ENCODE measurements at places on chromosomes 5 and 9.

- no peak for DNase-seq
Measured at GRCh38 chr9:129509533-129509928, 111.4 kb downstream of the C9orf50 start.

DNA sequence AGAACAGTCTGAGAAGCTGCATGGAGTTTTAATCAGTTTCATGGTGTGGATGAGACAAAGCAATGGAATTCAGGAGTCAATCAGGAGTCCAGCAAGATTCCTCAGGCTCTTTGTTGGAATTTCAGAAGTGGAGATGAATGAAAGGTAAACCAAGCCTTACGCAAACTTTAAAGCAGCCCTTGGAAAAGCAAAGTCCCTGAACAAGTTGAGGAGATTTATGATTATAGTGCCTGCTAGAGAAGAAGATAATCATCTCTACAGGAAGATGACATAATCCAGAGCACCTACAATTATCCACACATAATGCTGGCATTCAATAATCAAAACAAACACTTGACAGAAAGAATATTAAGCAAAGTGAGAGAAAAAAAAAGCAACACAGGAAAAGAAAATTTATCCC, 1380.1 kb upstream of the NUDT12 start:
- no peak for DNase-seq

DNA sequence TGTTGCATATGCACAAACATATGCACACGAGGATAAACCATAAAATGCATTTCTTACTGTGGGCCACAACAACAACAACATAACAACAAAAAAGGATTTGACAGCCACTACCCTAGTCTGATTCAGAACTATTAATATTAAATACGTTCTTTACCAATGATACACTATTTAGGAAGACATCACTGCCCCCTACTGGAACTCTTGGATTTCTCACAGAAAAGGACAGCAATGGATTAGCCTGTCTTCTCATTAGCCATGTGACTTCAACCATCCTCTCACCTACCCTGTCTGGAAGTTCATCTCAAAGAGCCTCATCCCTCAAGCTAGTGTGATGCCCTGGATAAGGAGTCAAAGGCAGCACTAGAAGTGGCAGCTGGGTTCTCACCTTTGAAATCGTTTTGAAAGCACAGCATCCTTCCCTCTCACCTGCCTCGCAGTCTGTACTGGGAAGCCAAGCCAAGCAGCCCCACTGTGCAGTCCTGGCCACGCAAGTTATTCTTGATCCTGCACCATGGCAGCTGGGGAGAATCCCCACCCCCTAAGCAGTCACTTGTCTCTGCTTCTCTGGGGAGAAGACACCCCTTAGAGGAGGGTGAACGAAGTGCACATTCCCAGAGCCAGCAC, 64.6 kb downstream of the SH3TC2 start:
- no peak for DNase-seq

- no peak for DNase-seq
Measured at GRCh38 chr5:143200781-143201398, 202.6 kb downstream of the NR3C1 start.

GRCh38 chr9:84823421-84824271, 154.1 kb downstream of the NTRK2 start:
- no peak for DNase-seq

GRCh38 chr5:71778678-71779276, 59.7 kb downstream of the CARTPT start:
- no peak for DNase-seq

- peak; percentile 76 for DNase-seq
Measured at GRCh38 chr9:129752900-129753729, at the start of gene PTGES. Gene PTGES (minus strand): TSS chr9:129753042. CDS start chr9:129753012, 30 bp downstream.

DNA sequence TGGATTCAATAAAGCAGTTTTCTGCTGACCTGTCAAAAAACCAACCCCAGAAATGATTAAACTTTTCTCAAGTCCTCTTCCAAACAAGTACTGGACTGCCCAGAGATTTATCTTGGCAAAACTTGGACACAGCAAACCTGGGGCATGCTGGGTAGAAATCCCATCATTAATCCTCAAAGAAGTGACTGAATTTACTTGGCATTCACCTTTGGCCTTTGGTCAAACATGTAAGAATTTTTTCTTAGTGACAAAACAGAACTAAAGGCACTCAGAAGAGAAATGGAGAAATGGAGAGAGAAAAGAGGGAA, 248.6 kb upstream of the NREP start:
- no peak for DNase-seq

DNA sequence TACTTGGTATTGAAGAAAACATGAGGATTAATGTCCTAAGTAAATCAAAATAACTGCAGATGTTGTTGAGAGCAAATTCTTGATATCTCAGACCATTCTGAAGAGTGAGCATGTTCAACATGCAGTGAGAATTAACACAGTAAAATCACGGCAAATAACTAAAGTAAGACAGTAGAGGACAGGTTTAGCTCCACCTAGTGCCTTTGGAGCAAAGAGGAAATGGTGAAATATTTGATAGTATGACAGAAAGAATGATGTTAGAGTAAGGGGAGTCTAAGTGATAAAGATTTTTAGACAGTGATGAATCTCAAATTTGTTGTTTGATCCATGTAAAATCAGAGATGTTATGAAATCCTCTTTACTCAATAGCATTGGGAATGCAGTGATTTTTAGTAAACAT, 424.2 kb downstream of the TMEM161B start:
- DNase-seq, result no peak

DNA sequence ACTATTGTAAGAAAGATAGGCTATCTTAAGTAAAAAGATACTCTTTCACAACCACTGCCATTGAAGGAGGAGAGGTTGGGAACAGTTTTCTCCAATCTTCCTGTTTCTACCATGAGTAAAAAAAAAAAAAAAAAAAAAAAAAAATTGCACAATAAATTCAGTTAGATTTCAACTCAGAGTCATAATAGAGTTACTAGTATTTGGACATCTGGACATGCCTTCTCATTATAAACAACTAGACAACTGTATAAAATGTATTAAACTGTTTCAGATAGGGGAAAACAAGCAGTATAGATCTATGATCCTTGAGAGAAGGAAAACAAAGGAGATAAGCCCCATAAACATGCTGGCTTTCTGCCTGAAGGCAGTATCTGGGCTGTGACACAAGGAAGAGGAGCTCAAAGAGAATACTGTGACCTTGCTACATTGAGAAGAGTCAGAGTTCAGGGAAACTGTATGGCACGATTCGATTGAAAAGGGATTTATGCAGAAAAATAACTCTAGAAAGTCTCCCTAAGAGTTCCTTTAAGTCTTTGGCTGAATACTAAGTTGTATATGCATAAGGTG, 249.2 kb upstream of the POU5F2 start:
- DNase-seq, result no peak

- DNase-seq, result no peak
Measured at GRCh38 chr5:24388448-24388847, 256.3 kb downstream of the CDH10 start.

- no peak for DNase-seq
Measured at GRCh38 chr5:34510002-34510401, 146.1 kb upstream of the RAI14 start.

DNA sequence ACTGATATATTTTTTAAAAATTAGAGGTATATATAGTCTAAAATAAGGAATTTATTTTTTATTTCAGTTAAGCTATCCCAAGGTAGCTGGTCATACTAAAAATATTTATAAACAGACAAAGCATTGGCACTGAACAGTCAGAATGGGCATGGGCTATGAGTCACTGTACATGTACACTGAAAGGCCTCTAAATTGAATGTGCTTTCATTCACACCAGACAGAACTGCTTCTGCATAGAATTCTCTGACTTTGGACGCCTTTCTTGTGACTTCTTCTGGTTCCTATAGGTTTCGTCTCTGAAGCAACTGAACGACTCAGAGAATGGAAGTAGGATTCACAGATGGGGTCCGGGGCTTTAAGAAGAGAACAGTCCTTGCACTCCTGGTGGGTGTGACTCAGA, 394.8 kb upstream of the MEF2C start:
- no peak for DNase-seq

GRCh38 chr5:106306313-106307028, 1364.3 kb downstream of the EFNA5 start:
- DNase-seq, result no peak

GRCh38 chr9:135551031-135551430, 5.1 kb downstream of the OBP2A start:
- DNase-seq, result no peak

DNA sequence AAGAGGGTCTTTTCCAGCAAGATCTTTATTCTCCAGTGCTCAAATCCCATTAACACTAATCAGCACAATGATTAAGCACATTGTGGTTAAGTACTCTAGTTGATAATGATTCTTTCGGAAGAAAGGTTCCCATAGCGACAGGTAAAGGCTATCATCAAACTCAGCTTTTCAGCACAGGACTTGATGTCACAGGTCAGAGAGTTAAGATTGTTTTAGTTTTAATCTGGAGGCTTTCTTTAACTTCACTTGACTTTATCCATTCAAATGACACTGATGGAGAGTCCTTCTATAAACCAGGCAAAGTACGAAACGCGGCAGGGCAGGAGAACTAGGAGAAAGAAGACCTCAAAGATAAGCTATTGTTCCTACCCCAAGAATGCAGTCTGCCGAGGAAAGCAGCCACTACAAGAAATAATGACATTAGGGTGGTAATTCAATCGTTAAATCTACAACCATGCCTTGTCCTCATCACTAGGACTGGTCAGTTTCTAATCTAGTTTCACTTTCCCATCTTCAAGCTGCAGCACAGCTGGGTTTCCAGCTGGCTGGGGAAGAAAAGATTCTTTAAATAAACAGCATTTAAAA, 4.6 kb downstream of the NRG2 start:
- DNase-seq, result no peak

DNA sequence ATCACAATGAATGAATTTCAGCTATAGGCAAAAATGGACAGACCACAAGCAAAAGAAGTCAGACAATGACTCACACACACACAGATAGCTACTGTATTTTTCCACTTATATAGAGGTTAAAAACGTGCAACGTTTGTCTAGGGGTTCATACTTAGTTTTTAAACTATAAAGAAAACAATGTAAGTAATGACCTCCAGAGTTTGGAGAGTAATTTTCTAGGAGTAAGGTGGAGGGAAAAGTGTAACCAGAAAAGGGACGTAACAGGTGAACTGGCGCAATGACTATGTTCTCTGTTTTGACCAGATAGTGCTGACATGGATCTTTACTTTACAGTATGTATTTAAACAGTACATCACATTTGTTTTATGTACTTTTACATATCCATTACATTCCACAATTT, 51.1 kb downstream of the FNIP1 start:
- no peak for DNase-seq

- DNase-seq, result no peak
Measured at GRCh38 chr5:88688156-88688983, 194.6 kb downstream of the MEF2C start.

- DNase-seq, result no peak
Measured at GRCh38 chr9:133934482-133935232, 57.5 kb downstream of the VAV2 start.

DNA sequence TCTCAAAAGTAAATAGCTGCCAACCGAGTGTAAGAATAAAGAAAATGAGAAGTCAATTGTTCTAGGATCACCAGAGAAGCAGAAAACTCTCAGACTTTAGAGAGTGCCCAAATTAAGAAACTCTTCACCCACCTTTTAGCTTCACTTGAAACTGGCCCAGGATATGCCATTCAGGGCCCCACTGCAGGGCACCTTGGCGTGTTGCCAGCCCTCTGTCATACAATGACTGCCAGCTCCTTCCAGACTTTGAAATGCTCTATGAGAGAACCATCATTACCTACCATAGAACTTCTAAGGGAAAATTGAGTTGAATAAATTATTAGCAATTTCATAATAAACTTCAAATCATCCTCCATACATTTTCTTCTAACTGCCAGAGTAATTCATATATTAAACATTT, 240.5 kb downstream of the CETN3 start:
- DNase-seq, result no peak

- DNase-seq, result no peak
Measured at GRCh38 chr5:143898916-143899591, 87.1 kb downstream of the HMHB1 start.

GRCh38 chr5:82987188-82987587, 90.0 kb downstream of the TMEM167A start:
- DNase-seq, result no peak

DNA sequence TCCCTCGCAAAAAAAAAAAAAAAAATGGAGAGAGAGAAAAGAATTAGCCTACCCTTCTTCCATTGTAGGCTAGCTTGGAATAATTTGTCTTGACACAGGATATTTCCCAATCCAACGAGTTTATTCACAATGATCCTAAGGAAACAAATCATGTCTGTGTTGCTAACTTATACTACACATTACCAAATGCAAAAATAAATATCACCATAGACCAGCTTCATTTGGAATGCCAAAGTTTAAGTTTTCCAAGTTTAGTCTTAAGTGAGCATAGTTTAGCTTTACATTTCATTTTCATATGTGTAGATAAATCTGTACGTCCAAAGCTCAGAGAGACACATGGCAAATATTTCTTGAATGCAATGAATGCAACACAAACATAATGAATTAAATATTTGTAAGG, 1106.2 kb upstream of the DMAC1 start:
- DNase-seq, result no peak

- no peak for DNase-seq
Measured at GRCh38 chr5:5804478-5805233, 382.2 kb downstream of the ICE1 start.

DNA sequence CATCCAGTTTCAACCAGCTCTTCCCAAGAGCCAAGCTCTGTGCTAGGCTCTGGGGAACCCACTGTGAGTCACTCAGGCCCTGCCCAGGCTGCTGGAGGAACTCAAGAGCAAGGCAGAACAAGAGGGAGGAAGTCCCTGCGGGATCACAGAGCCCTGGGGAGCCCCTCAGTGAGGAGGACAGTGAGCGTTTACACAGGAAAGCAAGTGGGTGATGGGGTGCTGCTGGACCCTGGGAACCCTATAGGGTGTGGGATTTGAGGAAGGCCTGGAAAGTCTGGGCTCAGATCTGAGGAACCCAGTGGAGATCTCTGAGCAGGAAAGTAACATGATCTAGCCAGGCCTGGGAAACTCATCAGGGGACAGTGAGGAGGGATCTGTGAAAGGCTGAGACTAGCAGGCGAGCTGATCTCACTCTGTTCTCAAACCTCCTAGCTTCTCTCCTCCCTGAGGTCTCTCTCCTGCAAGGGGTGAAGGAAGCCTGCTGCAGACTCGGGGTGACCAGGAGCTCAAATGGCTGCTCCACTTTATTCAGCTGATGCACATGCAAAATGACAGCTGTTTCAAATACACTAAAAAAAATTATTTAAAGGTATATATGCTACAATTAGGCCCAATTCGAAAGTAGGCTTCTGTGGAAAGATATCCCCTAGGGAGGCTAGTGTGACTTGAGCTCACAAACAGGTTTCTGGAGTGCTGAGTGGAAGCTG, 70.0 kb downstream of the SHB start:
- no peak for DNase-seq

DNA sequence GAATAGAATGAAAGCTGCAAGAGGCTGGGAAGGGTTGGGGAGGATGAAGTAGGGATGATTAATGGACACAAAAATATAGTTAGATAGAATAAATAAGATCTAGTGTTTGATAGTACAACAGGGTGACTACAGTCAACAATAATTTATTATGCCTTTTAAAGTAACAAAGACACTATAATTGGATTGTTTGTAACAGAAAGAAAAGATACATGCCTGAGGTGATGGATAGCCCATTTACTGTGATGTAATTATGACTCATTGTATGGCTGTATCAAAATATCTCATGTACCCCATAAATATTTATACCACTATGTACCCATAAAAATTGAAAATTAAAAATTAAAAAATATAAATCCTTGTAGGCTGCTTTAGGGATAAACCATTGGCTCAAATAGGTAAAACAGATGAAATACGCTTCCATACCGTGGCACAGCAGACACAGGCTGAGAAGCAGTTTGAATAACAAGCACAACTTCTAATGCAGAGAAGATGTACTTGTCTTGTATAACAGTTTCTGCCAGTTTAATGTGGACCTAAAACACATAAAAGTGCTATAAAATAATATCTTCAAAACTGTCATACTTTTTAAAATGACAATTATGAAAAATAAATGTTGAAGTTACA, 34.9 kb downstream of the APBA1 start:
- DNase-seq, result no peak
